Activated CD4-positive, alpha-beta memory T cell treated with anti-CD3 and anti-CD28 coated beads for 36 hours (primary cell): ENCODE measurements at places on chromosomes 5 and 9. TPM values are rescaled to one million over a fixed set of nuclear protein-coding genes. Genes with fewer than 3 reads are reported as not detected.

GRCh38 chr5:73944581-73944980 lies 318.6 kb downstream of the ARHGEF28 start:
- no peaks in the 10 kb centered on the region for H3K36me3 ChIP-seq
- no peak overlapping the region for H3K4me3 ChIP-seq
- H3K27me3 ChIP-seq = peaks cover 12% of the 10 kb centered on the region
- no peak overlapping the region for H3K27ac ChIP-seq

DNA sequence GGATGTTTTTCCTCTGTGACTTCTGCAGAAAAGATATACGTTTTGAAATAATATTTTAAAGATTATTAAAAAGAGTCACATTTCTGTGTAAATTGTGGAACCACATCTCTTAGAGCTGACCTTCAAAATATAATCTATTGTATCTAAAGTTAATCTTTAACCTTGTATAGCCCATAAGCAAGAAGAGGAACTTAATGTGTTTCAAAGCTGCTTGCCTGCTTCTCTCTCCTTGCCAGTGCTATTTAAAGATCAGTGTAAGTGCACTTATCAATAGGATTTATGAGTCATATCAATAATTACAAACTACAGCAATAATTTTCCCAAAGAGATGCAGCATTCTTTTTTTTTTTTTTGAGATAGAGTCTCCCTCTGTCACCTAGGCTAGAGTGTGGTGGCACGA lies 29.4 kb upstream of the GDA start:
- DNase-seq = no peak
- H3K4me1 ChIP-seq = no peaks in the 10 kb centered on the region
- H3K36me3 ChIP-seq = no peaks in the 10 kb centered on the region

The MEIKIN gene
- 2.1 TPM for total RNA-seq

- H3K27me3 ChIP-seq = no peaks in the 10 kb centered on the region
- peaks cover 78% of the 10 kb centered on the region for H3K4me1 ChIP-seq
- peak overlapping the region; percentile 86 for H3K27ac ChIP-seq
Observed at GRCh38 chr5:132102944-132103331, 29.3 kb downstream of the CSF2 start.

DNA sequence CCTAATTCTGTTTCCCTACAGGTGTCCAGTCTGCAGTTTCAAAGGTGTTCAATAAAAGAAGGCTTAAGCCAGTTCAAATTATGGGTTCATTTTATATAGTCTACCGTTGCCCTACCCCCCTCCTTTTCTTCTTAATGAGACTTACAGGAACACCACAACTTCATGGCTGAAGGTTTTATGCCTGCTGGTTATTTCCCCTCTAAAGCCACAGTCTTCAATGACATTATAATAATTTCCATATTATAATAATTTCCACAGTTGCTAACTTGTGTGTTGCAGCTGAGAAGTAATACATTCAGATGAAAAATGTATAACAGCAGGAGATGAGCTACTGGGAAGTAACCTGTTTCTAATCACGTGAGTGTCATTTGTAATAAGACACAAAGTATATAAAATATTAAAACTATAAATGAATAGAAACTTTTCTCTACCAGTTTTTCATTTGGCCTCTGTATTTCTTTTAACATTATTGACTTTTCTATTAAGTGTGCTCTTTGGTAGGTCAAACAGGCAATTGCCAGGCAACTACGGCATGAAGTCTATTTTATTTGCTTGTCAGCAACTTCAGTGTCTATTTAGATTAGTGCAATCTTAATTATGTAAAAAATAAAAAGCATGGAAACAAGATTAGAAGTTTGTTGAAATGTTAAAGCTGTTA lies 120.5 kb upstream of the HMHB1 start:
- no peak for DNase-seq
- H3K4me3 ChIP-seq = no peak overlapping the region
- no peak overlapping the region for H3K27ac ChIP-seq
- peaks cover 4% of the 10 kb centered on the region for H3K27me3 ChIP-seq
- H3K36me3 ChIP-seq = peaks cover 9% of the 10 kb centered on the region

GRCh38 chr5:104171958-104172690 lies 609.5 kb upstream of the NUDT12 start:
- DNase-seq = no peak
- H3K27ac ChIP-seq = no peak overlapping the region
- H3K27me3 ChIP-seq = no peaks in the 10 kb centered on the region
- H3K4me1 ChIP-seq = no peaks in the 10 kb centered on the region
- H3K4me3 ChIP-seq = no peak overlapping the region

DNA sequence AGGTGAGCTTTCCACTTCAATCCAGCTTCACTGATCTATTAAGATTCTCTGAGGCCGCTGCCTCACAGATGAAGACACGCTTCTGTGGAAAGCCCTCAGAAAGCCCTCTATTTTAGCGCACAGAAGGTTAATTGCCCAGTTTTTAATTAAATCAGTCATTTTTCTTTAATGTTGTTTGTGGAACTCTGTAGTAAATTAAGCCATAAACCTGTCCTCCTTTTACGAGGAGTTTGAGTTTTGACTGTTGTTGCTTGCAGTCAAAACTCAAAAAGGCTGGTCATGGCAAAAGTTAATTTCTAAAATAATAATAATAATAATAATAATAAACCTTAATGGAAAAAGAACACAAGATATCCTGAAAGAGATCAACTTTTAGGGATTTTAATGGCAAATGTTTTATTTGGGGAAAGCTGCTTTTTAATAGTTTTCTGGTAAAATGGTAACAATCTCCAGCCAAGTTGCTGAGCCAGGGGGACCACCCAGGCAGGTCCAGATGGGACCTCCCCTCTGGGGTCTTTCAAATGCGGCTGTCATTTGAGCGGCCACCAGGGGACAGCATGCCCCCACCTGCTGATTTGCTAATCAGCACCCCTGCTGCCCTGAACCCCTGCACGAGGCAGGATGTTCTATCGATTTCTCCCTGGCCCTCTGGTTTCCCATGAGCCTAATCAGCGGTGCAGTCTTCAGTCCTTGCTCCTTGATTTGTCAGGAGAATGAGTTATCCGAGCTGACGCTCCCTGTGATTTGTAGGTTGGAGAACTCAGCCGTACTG lies 247.2 kb downstream of the FSTL4 start:
- H3K4me1 ChIP-seq = no peaks in the 10 kb centered on the region
- no peaks in the 10 kb centered on the region for H3K36me3 ChIP-seq
- H3K27ac ChIP-seq = no peak overlapping the region
- peaks cover 2% of the 10 kb centered on the region for H3K27me3 ChIP-seq

The SLC9A3 gene
- total RNA-seq = 1.7 TPM

- H3K27me3 ChIP-seq = no peaks in the 10 kb centered on the region
- no peak overlapping the region for H3K4me3 ChIP-seq
- H3K4me1 ChIP-seq = no peaks in the 10 kb centered on the region
- peaks cover 2% of the 10 kb centered on the region for H3K36me3 ChIP-seq
- H3K27ac ChIP-seq = no peak overlapping the region
Observed at GRCh38 chr9:128747241-128747640, 23.3 kb upstream of the ZDHHC12 start.

DNA sequence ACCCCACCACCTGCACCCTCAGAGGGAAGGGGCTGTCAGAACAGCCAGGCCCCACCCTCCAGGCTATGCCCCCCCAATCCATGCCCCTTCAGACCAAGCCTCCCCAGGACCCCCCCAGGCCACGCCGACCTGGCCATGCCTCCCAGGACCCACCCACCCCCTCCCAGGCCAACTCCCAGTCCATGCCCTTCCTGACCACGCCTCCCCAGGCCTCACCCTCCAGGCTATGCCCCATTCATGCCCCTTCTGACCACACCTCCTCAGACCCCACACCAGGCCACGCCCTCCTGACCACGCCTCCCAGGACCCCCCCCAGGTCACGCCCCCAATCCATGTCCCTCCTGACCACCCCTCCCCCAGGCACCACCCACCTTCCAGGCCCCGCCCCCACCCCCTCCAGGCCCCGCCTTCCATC lies 27.6 kb downstream of the TPPP start:
- no peaks in the 10 kb centered on the region for H3K27me3 ChIP-seq
- H3K4me1 ChIP-seq = no peaks in the 10 kb centered on the region
- no peak overlapping the region for H3K27ac ChIP-seq
- H3K4me3 ChIP-seq = no peak overlapping the region
- peaks cover 10% of the 10 kb centered on the region for H3K36me3 ChIP-seq

DNA sequence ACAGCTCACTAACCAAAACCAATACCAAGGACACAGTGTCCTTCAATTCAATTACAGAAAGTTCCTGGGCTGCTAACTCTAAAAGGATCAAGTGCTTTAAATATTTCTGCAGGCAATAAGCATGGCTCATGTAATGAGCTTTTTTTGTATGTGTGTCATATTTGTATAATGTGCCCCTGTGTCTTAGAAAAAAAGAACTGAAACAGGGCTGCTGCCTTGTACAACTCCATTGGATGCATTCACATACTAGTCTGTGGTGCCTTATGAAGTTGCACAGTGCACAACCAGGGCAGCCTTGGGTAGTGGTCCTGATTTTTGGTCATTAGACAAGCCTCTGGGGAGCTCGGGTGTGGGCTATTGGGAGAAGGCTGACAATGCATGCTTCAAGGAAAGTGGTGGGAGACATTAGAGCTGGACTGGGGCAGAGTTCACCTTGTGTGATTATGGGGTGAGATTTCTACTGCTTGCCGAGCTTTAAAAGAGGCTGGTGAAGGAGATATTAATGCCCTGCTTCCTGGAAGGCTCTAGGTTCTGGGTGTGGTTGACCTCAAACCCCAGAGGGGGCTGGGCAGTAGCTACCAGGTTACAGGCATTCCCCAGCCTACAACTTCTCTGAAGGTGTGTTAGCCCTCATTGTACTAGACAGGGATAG lies 3.6 kb upstream of the CPEB4 start:
- H3K4me3 ChIP-seq = no peak overlapping the region
- H3K27me3 ChIP-seq = no peaks in the 10 kb centered on the region
- H3K27ac ChIP-seq = peak overlapping the region; percentile 47
- DNase-seq = peak; percentile 62
- H3K36me3 ChIP-seq = peaks cover 4% of the 10 kb centered on the region

GRCh38 chr5:126198531-126198930 lies 224.7 kb upstream of the GRAMD2B start:
- H3K27me3 ChIP-seq = no peaks in the 10 kb centered on the region
- no peaks in the 10 kb centered on the region for H3K36me3 ChIP-seq
- H3K27ac ChIP-seq = no peak overlapping the region
- H3K4me1 ChIP-seq = no peaks in the 10 kb centered on the region
- no peak for DNase-seq

The FOXI1 gene
- not detected for total RNA-seq
